ENCODE measurements at places on chromosomes 11 and 22.
A peak's percentile ranks its signal among the peaks of the same experiment; 100 is the strongest.

- DNase-seq: no peak
These were observed 167.3 kb upstream of the PGR start for GRCh38 chr11:101296896-101297295.

DNA sequence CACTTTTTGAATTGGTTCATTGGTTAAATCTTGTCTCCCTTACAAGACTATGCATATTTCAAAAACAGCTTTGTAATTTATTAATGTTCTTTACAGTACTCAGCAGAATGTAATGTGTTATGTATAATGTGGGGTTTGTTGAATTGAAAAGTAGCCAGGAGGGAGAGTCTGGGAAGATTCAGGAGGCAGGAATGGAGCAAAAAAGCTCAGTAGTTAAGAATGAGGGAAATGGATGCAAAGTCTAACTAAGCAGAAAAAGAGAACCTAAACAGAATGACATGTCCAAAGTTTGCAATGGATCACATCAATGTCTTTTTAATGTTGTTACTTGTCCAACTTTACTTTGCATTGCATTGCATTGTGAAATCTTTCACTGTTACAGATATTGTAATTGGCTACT is 86.5 kb upstream of the CARD18 start:
- no peak for DNase-seq

DNA sequence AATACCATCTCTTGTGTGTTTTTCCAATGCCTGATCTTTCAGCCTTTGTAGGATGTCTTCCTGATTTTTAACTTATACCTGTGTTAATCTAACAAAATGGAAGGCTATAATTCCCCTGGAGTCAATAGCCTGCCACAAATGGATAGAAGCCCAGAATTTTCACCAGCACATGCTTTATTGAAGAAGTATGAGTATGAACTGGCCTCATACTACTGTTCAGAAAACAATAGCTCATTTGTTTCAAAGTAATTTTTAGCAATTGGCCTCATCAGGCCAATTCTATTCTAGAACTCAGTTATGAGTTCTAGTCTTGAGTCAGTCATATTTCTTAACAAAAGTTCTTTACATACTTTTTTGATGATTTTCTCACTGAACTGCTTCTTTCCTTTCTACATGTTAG is 40.6 kb upstream of the SLC37A2 start:
- DNase-seq: no peak

GRCh38 chr11:36155124-36155561 is 134.1 kb downstream of the COMMD9 start:
- no peak for DNase-seq

- DNase-seq: peak; percentile 11
These were observed 10.2 kb upstream of the LRRC32 start for GRCh38 chr11:76680518-76681425.

DNA sequence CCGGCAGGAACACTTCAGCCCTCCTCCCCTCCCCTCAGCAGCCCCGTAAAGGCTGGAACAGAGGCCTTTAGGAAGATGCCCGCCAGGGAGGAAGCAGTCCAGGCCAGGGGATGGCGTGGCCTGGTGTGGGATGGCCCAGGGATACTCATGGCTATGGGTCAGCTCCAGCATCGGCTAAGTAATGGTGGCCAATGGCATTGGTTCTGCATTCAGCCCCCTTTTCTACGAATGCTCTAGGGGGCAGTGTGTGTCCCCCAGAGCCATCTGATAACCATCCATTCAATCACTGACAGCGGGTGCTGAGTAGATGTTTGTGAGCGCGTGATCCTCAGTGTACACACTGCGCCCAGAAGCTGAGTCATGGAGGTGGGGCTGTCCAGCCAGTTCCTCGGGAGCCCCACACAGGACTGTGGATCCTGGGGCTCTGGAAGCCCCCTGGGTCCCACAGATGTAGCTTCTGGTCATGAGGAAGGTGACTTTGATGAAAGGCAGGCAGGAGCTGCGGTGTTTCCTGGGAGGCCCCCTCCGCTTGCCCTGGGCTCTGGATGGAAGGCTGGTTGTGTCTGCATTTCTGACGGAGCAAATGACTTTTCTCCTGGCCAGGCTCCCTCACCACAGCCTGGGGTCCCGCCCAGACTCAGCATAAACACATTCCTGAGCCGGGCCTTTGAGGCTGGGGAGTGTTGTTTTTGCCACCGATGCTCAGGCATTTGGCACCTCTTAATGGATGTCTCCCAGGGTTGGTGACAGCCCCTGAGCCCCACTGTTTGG is 46.5 kb downstream of the FBLN1 start:
- no peak for DNase-seq

DNA sequence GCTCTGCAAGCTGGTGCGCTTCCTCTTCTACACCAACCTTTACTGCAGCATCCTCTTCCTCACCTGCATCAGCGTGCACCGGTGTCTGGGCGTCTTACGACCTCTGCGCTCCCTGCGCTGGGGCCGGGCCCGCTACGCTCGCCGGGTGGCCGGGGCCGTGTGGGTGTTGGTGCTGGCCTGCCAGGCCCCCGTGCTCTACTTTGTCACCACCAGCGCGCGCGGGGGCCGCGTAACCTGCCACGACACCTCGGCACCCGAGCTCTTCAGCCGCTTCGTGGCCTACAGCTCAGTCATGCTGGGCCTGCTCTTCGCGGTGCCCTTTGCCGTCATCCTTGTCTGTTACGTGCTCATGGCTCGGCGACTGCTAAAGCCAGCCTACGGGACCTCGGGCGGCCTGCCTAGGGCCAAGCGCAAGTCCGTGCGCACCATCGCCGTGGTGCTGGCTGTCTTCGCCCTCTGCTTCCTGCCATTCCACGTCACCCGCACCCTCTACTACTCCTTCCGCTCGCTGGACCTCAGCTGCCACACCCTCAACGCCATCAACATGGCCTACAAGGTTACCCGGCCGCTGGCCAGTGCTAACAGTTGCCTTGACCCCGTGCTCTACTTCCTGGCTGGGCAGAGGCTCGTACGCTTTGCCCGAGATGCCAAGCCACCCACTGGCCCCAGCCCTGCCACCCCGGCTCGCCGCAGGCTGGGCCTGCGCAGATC is 16.5 kb downstream of the P2RY2 start:
- no peak for DNase-seq

DNA sequence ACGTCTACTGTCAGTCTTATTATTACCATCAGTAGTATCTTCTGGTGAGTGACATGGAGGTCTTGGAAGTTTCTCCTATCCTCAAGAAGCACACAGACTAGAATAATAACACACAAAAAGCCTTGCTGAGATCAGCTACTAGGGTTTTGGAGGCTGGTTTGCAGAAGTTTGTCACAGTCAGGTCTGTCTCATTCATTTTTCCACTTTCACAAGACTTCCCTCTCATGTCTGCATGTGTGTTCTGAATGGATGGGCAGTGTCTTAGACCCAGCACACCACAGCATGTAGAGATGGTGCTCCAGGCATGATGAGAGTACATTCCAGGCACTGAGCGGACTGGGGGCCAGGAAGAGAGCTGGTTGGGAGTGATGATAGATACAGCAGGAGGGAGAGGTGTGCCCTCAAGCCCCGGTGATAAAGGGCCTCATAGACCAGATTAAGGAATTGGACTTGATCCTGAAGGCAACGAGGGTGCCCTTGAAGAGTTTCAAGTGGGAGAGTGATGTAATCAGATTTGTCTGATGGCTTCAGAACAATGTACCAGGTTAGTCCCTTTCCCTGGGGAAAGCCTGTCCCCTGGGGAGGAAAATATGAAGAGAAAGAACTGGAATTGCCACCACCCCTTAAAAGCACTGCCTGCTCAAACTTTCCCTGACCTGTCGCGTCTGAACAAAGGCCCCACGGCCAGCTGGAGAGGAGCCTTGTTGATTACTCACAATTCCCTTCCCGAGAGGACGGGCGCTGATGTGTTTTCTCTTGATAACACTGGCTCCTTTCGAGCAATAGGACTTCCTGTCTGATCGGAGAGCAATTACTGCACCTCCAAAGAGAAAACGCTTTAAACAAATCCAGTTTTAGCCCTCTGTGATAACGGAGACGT is 45.1 kb upstream of the LMO2 start:
- no peak for DNase-seq

DNA sequence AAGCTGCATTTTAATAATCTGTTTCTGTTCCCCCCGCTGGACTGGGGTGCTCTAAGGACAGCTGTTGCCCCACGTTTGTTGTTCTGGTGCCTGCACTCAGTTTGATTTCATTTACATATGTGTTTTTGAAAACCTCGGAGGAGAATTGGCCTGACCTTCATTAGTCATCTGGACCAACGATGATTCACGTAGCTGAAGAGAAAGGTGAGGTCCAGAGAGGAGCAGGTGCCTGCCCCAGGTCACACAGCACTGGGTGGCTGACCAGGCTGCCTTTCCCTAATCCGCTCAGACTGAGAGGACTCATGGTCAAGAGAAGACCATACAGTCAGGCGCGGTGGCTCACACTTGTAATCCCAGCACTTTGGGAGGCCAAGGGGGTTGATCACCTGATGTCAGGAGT is 3.8 kb downstream of the CSDC2 start:
- DNase-seq: no peak
